Effector memory CD8-positive, alpha-beta T cell (primary cell): ENCODE measurements at places on chromosomes 3 and 15.

GRCh38 chr3:94709249-94709902, 646.5 kb downstream of the NSUN3 start:
- no peak for DNase-seq

GRCh38 chr3:159859424-159859823, 129.2 kb upstream of the IL12A start:
- DNase-seq = no peak

- DNase-seq = no peak
Observed at GRCh38 chr15:98646546-98647025, 1.8 kb upstream of the IGF1R start.

DNA sequence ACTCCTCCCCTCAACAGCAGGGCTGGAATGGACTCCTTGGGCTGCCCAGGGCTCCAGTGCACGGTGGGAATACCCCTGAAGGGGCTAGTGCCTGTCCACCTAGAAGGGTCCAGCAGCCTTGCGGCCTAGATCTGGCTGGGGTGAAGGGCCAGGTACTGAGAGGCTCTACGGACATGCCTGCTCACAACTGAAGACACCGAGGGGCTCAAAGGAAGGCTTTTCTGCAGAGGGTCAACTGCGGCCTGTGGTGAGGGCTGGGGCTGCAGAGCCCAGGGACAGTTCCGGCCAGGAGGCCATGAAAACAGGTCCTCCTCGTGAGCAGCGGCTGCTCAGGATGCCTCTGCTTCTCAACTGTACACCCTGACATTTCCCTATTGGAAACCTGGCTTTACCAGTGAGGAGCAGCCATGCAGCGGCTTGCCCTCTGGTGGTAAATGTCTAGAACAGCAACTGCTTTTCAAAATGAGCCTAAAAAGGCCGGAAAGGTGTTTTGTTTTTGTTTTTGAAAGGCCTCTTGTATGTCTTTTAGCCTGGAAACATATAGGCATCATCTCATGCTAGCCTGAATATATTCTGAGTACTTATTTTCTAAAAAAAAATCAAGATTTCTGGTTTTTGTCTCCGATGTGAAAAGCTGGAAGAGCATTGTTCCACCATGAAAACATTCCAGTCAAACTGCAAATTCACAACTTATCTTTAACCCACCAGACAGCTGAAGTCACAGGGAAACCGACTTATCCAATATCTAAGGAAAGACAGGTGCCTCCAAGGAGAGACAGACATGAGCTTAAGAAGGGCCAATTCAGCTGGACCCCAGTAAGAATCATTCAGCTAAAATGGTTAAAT, 163.4 kb downstream of the KLF13 start:
- peak; percentile 35 for DNase-seq

DNA sequence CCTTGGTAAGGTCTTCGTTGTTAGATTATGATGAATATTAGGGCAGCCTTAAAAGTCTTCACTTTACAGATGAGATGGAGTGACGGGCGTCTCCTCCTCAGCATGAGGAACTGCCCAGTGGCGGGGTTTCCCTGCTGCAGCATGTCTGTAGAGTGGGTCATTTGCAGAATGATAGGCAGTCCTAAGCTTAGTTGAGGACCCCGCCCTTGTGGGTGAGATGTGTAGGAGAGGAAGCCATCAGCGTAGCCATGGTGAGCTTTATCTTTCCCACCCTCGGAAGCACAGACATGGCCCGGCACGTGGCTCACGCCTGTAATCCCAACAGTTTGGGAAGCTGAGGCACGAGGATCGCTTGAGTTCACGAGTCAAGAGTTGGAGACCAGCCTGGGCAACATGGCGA, 877 bp downstream of the NIT2 start:
- DNase-seq = no peak

DNA sequence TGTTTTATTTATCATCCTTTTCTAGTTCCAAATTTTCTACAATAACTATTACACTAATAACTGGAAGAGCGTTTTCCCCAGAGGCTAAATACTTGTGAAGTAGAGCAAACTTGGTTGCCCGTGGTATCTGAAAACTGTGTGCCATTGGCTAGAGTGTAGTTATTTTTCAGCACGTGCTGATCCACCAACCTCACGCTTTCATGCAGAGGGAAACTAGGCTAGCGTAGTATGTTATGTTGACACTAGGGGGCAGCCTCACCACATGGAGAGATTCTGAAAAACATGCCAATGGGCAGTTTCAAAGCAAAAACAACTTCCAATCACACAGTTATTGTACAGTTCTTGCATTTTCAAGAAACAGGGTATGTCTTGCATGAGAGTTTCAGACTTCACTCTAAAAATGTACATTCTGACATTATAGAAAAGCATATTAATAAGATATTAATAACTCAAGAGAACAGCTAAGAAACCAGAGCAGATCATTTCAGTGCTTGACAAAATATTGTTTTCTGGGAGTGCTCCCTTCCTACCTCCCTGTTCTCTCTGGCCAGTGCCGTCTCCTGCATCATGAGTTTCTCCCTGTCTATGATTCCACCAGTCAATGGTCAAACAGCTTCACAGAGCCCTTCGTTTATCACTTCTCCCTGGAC, 39.7 kb downstream of the SPATA12 start:
- DNase-seq = peak; percentile 55

DNA sequence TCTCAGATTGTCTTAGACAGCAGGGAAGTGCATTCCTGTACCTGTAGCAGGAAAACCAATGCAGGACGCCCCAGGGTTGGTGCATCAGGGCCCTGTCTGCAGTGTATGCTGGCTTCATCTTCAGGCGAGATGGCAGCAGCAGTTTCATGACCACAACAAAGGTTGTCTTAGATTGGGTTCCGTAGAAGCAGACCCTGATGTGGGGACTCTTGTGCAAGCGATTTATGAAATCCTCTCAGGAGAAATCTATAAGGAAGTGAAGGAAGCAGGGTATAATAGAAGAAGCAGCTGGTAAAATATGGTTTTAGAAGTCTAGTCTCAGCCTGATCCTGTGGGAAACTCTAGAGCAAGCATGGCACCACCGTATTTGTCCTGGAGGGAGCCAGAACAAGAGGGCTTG, 25.0 kb downstream of the DNAH1 start:
- no peak for DNase-seq

DNA sequence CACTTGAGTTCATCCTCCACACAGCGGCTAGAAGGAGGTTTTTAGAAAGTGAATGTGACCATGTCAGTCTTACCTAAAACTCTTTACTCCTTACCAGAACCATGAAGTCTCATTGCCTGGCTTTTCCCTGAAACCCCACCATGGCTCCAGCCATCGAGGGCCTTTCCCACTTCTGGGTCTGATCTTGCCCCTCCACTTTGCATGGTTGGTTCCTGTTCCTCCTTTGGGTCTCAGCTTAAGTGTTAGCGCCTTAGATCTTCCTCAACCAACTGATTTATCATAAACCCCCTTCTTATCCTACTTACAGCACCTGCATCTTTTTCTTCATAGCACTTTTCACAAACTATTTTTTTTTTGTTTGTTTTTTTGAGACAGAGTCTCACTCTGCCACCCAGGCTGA, 45.9 kb upstream of the ULK4 start:
- DNase-seq = no peak

GRCh38 chr3:61627768-61628185, 66.4 kb downstream of the PTPRG start:
- DNase-seq = no peak

GRCh38 chr3:62577153-62577552, 203.8 kb upstream of the FEZF2 start:
- DNase-seq = no peak

- DNase-seq = no peak
Observed at GRCh38 chr15:40511472-40512133, 40.8 kb downstream of the CHST14 start.

GRCh38 chr3:71546821-71547220, 36.7 kb downstream of the FOXP1 start:
- no peak for DNase-seq

DNA sequence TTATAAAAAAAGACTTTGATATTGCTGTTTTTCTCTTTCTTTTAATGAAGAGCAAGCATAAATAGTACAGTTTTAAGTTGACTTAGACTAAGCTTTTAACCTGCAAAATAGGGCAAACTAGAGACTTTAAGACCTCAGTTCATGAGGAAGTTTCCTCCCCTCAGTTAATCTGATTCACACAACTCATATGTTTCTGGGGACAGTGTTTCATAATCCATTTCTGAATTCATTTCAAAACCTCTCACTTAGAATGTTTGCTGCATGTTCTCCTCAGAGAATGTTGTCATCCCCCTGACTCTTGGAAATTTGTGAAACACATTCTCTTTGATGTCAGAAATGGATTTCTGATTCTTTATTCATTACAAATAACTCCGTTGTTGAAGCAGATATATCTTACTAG, 79.3 kb upstream of the SKOR1 start:
- no peak for DNase-seq

- no peak for DNase-seq
Observed at GRCh38 chr15:60887139-60887538, 342.0 kb downstream of the RORA start.
